ENCODE measurements at places on chromosomes 6 and 20. TPM values are rescaled to one million over a fixed set of nuclear protein-coding genes. Genes with fewer than 3 reads are reported as not detected.

The ABT1 gene
- 37.5 TPM for total RNA-seq

The PCSK2 gene
- not detected for total RNA-seq

The STAU1 gene
- 42.8 TPM for total RNA-seq

The SCUBE3 gene
- total RNA-seq: not detected

The DOK5 gene
- 0.85 TPM for total RNA-seq
